Hair follicle dermal papilla cell (primary cell): ENCODE measurements at places on chromosomes 13 and 19. TPM values are rescaled to one million over a fixed set of nuclear protein-coding genes. Genes with fewer than 3 reads are reported as not detected.

Gene CYP2A7
- total RNA-seq, result not detected in 2 replicates

Gene IZUMO4
- 1.7 and 2.6 TPM in 2 replicates for total RNA-seq

Gene CLEC17A
- not detected in 2 replicates for total RNA-seq

Gene FPR1
- total RNA-seq, result 0.61 TPM in 1 of 2 replicates, not detected in the other

Gene PALM3
- total RNA-seq, result 0.32 TPM in 1 of 2 replicates, not detected in the other

Gene MEDAG
- 1.8 and 4.5 TPM in 2 replicates for total RNA-seq

Gene DACH1
- not detected in 2 replicates for total RNA-seq

Gene ERICH6B
- not detected in 2 replicates for total RNA-seq

Gene NLRP5
- not detected in 2 replicates for total RNA-seq

Gene LILRA1
- total RNA-seq, result not detected in 2 replicates

Gene CXCL17
- not detected in 2 replicates for total RNA-seq

Gene ZNF83
- total RNA-seq, result 50.4 and 52.4 TPM in 2 replicates

Gene MIR17HG
- 3.8 and 7.3 TPM in 2 replicates for total RNA-seq

Gene HCST
- total RNA-seq, result 0.81 TPM in 1 of 2 replicates, not detected in the other

Gene SIGLEC12
- total RNA-seq, result not detected in 2 replicates

Gene IGLON5
- not detected in 2 replicates for total RNA-seq

Gene RYR1
- under 0.01 TPM in 2 replicates for total RNA-seq

Gene IRS2
- 16.2 and 20.9 TPM in 2 replicates for total RNA-seq

Gene ZNF627
- total RNA-seq, result 13.5 and 19.0 TPM in 2 replicates

Gene PSG11
- total RNA-seq, result 0.97 TPM in 1 of 2 replicates, not detected in the other

Gene MEF2B
- not detected in 2 replicates for total RNA-seq
